Epithelial cell of proximal tubule (primary cell): ENCODE measurements at places on chromosomes 5 and 9. TPM values are rescaled to one million over a fixed set of nuclear protein-coding genes. Genes with fewer than 3 reads are reported as not detected.

DNA sequence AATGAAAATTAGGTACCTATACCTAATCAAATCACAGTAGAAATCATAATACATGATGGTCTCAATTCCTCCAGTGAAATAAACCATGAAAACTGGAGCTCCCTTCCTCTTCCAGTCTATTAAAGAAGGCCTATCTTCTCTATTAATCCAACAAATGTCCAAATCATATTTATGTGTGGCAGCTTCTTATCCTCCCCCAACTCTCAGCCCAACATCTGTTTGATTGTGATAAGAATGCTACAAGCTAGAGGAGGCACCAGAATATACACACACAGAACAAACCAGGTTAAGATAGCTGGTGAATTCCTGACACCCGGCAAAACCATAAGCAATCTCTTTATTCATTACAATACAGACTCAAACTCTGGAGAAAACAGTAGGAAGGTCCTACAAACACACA lies 110.8 kb downstream of the FBXL17 start:
- DNase-seq = no peak

GRCh38 chr9:83651558-83651957 lies 28.6 kb downstream of the IDNK start:
- no peak for DNase-seq

GRCh38 chr5:53970475-53970874 lies 339.9 kb downstream of the ARL15 start:
- DNase-seq = no peak

The ZNF462 gene
- total RNA-seq = 8.8 and 22.1 TPM in 2 replicates

DNA sequence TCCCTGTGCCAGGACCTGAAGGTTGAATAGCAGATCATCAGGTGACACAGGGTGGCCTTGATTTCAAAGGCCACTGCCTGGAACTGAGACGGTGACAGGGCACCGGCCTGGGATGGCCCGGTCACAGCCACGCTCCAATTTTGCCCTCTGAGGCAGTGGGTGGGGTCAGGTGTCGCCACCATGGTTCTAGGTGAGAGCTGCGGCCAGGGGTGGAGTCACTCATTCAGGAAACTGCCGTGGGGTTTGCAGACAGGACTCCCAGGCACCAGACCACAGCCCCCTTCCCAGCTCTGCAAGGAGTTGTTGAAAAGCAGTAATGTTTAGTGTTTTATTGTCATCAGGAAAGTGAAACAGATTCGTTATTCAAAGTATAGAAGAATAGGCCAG lies 17.3 kb upstream of the RNU6ATAC start:
- DNase-seq = no peak

- DNase-seq = no peak
Observed at GRCh38 chr5:7053528-7054209, 340.4 kb downstream of the TENT4A start.

The SPATA31E1 gene
- not detected in 2 replicates for total RNA-seq

GRCh38 chr5:7393921-7394799 lies 1.8 kb upstream of the ADCY2 start:
- no peak for DNase-seq

DNA sequence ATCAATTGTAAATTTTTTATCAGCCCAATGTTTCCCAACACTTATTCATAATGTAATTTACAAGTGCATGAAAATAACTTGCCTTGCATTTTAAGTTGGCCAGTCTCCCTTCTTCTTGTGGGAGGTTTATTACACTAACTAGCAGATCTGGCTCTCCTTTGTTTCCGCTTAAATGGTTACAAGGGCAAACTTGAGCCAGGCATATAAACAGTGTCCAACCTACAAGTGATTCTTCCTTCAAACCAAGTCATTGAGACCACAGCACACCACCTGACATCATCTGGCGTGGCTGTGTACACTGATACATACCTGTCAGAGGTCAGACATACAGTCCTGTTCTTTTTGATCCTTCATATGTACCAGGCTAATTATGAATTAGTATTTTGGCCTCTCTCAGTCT lies 80.1 kb downstream of the ALDH1A1 start:
- no peak for DNase-seq

DNA sequence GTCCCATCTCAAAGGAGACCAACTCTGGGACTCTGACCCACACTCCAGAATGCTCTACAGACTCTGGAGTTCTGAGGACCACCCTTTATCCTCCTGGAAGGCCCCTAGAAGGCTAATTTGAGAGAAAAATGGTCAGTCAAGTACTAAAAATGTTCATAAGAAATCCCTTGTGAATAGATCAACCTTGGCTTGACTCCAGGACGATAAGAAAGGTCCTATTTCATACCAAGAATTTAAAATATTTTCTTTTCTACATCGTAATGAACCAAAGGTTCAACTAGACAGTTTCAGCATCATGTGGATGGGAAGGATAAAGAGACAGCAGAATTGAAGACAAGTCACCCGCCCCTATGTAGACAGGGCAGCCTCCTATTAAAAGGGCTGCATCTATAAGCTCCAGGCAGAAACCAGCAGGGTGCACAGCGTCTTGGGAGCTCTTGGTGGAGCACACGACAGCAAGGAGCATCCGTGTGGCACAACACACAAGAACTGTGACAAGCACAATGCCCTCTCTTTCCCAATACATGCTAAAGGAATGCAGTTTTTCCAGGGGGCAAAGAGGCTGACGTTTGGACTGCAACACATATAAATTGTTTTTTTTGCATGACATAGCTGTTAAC lies 38.3 kb downstream of the RASEF start:
- no peak for DNase-seq

DNA sequence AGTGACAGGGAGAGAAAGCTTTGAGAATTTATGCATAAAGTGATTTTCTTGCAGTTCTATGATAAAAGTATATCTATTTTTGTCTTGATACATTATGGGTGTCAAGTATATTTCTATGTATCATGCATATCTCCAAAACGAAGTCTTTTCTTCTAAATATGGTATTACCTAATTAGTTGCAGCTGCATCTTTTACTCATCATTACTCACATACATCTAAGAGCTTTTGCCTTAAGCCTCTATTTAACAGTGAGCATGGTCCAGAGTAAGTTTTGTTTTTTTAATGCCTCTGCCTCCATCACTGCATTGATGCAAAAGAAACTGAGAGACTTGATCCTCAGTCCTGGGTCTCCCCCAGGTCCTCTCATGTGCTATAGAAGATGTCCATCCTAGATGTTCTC lies 40.0 kb upstream of the SMC5 start:
- no peak for DNase-seq

The DCTN4 gene
- 29.0 and 30.2 TPM in 2 replicates for total RNA-seq

DNA sequence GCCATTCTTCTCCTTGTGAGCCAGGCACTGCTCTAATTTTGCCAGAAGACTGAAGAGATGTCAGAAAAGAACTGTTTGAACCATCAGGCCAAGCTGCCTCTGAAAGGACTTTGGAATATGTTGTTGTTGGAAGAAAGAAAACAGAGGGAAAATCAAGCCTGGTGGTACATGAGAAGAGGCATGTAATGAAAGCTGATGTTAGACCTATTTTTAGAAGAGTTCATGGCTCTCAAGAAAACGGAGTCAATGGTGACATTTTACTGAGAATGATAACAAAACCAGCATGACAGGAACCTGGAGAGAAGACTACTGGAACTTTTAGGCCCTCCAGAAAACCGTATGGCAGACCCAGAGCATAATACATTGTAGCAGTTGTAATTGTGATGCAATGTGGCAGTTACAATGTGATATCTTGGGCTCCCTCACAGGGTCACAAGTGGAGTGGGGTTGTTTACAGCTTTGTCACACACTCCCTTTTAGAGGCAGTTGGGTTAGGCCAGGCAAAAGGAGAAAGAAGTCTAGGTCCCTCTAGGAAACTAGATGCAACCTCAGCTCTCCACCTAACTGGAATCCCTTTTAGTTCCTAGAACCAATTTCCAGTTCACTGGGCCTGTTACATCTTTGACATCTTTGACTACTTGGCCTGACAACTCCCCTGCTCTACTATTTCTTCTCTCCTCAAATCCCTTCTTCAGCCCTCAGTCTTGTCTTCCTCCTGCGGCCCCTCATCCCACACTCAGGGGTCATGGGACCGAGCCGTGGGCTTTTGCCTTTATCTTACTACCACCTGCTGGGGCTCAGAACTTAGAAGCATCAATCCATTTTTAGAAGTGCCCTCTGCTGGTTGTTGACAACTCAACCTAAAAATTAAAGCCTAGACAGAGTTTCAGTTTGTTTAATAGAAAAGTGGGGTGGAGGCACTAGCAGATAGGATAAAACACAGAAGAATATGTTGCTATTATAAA lies 61.2 kb upstream of the JAK2 start:
- no peak for DNase-seq

The FOXE1 gene
- 0.35 and 1.1 TPM in 2 replicates for total RNA-seq

GRCh38 chr9:115598751-115599150 lies 480.8 kb upstream of the TNC start:
- no peak for DNase-seq

- DNase-seq = no peak
Observed at GRCh38 chr5:122220511-122220910, 91.2 kb downstream of the ZNF474 start.

DNA sequence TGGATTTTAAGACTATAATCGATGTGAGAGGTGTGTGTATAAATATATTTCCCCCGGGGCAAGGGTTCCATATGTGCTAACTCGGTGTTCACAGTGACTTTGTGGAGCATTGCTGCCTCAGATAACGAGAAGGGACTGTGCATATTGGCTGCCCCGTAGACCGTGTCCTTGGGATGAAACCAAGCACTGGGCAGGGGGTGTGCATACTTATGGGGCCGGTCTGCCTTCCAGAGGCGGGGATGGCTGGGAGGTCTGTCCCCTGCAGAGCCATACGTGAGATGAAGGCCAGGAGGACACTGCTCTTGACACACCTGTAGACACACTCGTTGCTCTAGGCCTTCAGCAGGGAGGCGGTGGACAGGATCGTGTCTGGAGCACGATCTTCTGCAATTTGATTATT lies 56.0 kb upstream of the ZNF354A start:
- no peak for DNase-seq

GRCh38 chr5:124596595-124597421 lies 149.6 kb downstream of the ZNF608 start:
- peak; percentile 91 for DNase-seq

The KCTD16 gene
- 0.06 and 0.14 TPM in 2 replicates for total RNA-seq
